ENCODE measurements at places on chromosomes 7 and 10.

GRCh38 chr10:113453351-113453750 is 99.5 kb upstream of the HABP2 start:
- no peak for DNase-seq

DNA sequence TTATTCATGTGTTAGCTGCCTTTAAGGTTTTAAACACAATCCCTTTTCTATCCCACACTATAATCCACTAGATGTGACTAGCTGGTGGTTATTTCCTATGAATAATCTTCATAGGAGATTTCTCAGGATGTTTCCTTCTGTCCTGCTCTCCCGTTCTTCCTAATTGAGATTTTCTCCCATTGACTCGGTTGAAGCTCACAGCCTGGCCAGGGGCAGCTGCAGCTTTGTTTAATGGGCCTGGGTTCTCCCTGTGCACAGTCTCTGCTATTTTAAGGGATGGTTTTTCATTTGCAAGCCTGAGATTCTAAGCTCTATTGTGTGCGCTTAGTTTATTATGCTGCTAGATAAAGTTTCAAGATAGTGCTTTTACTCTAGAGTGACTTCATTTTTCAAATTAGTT is 283.4 kb upstream of the AOAH start:
- no peak for DNase-seq

GRCh38 chr10:84715911-84716310 is 387.5 kb downstream of the CCSER2 start:
- no peak for DNase-seq

- no peak for DNase-seq
These were observed 84.9 kb downstream of the TCERG1L start for GRCh38 chr10:131226446-131227162.

GRCh38 chr7:968205-969105 is 6.9 kb downstream of the COX19 start:
- DNase-seq, result no peak

- DNase-seq, result no peak
These were observed 95.5 kb downstream of the CTBP2 start for GRCh38 chr10:125064681-125065492.

GRCh38 chr10:22698941-22699440 is 15.4 kb downstream of the PIP4K2A start:
- no peak for DNase-seq

DNA sequence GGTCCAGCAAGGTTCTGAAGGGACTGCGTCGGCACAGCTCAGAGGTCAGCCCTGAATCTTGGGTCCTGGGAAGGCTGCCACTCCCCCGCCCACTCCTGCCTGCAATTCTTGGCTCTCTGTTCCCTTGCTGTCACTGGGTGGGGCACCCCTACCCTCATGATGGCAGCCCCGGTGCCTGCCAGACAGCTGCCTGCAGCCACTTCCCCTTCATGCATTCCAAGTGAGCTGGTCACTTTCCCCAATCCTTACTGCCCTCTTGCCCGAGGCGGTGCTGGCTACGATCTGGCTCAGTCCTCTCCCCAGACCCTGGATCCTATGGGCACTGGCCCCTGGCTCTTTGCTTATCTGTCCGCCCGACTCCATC is 14.2 kb downstream of the MYL10 start:
- no peak for DNase-seq

DNA sequence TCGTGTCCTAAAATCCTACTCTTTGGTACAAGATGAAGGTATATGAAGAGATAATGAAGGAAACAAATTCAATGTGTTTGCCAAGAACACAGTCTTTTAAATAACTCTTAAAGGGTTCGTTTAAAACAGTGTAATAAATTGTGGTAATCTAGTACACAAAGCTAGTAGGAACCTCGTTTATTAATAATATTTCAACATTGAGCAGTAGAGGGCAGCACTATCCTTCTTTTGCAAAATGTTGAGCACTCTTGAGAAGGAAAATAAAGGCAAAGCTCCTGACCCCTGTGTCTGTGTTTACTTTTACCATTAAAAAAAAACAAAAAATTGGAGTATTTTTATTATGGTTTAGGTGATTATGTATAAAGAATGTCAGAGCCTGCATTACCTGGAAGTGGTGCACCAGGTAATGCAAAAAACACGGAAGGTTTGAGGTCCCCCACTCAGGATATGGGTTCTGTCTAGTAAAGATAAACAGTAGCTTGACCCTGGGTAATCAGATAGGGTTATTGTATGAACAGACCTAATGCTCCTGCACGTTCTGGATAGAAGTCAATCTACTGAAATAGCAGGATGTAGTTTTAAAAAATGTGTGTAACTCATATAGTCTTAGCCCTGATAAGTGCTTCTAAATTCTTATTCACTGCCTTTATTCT is 5.7 kb upstream of the GOT1 start:
- no peak for DNase-seq
